NCI-H1105 treated with DMSO at 0.1 percent for 48 hours (cell line): ENCODE measurements at places on chromosomes 13 and 19.

DNA sequence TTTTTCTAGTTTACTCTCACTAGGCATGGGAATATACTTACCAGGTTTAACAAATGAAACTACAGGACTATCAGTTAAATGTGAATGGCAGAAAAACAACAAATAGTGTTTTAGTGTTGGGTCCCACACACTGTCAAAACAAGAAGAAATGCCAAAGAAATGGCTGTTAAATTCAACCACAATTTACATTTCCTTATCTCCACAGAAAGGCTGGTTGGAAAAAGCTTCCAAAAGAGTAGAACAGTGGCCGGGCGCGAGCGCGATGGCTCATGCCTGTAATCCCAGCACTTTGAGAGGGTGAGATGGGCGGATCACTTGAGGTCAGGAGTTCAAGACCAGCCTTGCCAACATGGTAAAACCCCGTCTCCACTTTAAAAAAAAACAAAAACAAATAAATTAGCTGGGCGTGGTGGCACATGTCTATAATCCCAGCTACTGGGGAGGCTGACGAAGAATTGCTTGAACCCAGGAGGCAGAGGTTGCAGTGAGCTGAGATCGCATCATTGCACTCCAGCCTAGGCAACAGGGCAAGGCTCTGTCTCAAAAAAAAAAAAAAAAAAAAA lies 66.5 kb downstream of the SERP2 start:
- DNase-seq: no peak

GRCh38 chr13:26323127-26323526 lies 69.2 kb downstream of the CDK8 start:
- no peak for DNase-seq

GRCh38 chr13:45792827-45793303 lies 58.7 kb downstream of the SIAH3 start:
- no peak for DNase-seq

DNA sequence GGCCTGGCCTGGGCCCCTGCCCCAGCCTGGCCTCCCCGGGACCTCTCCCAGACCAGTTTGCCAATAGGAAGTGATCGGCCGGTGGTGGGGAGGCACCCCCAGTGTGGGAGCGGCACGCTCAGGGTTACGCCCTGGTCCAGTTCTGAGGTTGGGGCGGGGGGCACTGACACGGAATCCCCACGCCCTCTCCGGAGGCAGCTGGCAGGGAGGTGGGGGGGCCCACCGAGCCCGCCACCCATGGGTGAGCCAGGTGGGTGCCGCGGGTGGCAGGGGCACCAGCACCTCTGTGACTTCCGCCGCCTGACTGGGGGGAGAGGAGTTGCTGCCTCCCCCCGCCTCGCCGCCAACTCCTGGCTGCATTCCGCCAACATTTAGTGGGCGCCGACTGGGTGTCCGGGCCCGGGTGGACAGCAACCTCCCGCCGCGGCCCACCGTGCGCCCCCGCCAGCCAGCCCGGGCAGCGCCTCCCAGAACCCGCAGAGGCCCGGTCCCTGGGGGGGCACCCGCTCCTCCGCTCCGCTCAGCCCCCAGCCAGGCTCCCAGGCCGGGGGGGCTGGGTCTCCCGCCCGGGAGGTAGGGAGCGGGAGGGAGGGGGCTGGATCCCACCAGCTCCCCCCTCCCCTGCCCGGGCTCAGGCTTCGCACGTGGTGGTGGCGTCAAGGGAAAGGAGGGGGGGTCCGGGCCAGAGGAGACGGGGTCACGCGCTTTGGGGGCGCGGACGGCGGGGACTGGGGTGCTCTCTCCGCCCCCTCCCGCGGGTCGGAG lies 2.0 kb downstream of the ZBTB7A start:
- DNase-seq: no peak

- DNase-seq: no peak
Measured at GRCh38 chr13:25215253-25215575, 43.1 kb upstream of the AMER2 start.

DNA sequence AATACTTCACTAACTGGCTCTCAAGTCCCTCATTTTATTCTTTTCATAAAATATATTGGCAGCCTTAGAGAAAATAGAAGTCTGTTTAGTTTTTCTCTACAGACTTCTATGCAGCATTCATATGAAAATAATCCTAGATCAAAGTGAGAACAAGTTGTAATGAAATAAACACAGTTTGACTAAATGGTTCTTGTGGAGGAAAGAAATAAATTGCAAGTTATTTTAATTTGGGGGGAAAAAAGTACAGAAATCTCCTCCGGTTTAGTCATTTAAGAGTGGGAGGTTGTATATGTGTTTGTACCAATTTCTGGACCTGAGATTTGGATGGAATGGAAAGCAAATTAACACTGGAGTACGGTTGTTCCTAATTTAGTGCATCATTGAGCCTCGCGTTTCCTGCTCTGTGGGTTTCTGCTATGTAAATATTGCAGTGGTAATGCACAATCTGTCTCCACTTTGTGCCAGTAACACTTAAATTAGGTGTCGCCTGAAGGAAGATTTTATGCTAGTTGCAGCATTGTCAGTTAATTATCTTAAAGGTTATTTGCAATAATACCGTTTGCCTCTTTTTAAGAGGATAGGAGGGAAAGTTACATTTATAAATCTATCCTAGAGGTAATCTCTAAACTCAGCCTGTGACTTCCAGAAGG lies 100.2 kb downstream of the ZIC5 start:
- peak; percentile 43 for DNase-seq

- no peak for DNase-seq
Measured at GRCh38 chr19:51701468-51702100, 8.5 kb downstream of the SPACA6 start.

DNA sequence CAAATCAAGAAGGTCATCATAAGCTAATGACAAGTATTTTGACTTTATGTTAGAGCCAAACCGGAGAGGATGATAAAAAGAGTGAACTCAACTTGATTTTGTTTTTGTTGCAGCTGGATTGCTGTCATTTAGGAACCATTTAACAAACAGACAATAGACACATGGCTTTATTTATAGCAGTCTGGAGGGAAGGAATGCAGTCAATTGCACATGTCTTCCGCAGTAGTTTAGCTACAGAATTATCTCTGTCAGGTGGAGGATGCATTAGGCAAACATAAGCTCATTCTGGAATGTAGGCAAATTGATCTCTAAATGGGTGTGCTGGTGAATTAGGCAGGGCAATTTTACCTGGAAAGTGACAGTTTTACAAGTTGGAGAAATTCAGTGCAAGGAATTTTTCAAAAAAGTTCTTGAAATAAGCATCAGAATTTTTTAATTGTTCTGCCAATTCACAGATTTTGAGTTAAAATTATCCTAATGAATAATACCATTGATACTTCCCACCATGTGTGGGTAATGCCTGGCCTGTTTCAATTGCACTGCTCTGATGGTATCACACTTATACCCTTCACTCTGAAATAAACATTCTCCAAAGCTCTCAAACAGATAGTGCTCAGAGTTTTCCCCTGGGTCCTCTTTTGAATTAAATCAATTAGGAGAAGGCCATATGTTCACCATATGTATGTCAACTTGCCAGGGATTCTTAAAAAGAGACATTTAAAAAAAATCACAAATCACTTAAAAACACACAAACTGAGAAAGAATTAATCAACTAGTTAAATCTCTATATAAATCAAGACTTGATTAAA lies 318.3 kb downstream of the NDFIP2 start:
- no peak for DNase-seq

DNA sequence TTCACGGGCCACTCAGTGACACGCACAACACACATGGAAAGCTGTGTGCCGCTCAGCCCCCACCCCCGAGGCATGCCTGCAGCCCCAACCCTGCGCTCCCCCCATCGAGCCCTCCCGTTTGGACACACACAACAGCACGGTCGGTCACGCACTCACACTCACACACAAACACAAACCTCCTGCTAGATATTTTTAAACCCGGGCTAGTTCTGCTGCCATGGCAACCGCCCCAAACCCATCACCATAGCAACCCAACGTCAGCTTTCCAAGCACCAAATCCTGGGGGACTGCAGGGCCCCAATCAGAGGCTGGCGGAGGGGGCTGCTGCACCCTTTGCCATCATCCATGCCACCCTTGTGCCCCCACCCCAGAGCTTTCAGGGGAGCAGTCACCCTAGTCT lies 2.5 kb upstream of the NOVA2 start:
- no peak for DNase-seq

DNA sequence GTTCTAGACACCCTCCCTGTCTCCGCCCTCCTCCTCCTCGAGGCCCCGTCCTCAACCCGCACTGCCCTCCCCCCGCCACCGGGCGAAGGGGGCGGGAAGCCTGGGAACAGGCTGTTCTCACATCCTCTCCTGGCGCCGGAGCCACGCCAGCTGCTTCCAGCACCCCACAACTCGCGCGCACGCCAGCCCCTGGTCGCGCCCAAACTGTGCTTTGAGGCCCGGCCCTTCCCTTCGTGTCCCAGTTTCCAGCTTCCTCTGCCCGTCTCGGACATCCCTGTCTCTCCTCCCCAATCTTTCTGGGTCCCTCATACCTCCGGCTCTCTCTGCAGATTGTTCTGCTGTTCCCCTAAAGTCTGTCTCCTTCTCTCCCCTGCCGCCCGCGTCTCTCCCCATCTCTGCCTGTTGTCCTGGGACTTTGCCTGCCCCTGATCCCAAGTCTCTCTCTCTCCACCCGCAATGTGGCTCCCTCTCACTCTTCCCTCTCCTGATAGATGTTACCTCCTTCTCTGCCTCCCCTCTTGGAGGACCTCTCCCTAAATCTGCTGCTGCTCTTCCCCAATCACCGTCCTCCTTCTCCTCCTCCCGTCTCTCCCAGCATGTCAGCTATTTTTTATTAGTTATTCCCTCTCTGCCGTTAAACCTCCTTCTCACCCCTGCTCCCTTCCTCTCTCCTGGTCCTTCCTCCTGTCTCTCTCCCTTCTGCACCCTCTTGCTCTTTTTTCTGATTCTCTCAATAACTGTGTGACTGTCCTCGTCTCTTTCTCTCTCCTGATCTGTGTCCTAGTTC lies 14.2 kb downstream of the DPF1 start:
- DNase-seq: peak; percentile 61

GRCh38 chr13:94090773-94091480 lies 388.6 kb downstream of the DCT start:
- no peak for DNase-seq

GRCh38 chr19:6472713-6473112 lies 8.6 kb downstream of the CRB3 start:
- DNase-seq: no peak

GRCh38 chr19:23283925-23284324 lies 33.7 kb upstream of the ZNF724 start:
- DNase-seq: no peak

- no peak for DNase-seq
Measured at GRCh38 chr13:27298849-27299248, 28.2 kb downstream of the RASL11A start.

DNA sequence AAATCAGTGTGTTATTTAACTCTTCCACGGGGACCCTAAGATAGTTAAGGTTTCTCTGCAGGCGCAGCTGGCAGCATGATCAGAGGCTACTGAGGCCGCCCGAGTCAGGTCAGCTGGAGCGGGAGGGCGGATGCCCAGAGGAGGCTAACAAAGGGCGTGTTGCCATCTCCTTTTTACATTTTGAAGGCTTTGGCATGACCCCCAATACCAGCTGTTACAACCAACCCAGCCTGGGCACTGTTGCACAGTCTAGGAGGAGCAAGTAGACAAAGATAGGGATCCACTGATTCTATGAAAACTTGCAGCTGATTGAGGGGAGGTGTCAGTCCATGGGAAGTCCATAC lies 15.7 kb downstream of the COL4A2 start:
- no peak for DNase-seq

DNA sequence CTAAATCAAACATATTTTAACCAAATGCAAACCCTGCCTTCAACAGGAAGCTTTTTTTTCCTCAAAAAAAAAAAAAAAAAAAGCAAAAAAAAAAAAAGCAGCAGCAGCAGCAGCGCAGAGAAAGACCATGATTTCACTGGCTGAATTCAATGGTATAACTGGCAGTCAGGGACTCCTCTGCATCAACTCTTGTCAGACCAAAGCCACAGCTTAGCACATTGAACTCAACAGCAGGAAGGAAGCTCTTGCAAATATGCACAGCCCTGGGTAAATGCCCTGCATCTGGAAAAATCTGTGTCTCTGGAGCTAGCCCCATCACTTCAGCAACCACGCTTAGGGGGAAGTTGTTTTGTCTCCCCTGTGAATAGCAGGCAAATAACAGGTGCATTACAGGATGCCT lies 17.6 kb upstream of the DHRS12 start:
- no peak for DNase-seq

DNA sequence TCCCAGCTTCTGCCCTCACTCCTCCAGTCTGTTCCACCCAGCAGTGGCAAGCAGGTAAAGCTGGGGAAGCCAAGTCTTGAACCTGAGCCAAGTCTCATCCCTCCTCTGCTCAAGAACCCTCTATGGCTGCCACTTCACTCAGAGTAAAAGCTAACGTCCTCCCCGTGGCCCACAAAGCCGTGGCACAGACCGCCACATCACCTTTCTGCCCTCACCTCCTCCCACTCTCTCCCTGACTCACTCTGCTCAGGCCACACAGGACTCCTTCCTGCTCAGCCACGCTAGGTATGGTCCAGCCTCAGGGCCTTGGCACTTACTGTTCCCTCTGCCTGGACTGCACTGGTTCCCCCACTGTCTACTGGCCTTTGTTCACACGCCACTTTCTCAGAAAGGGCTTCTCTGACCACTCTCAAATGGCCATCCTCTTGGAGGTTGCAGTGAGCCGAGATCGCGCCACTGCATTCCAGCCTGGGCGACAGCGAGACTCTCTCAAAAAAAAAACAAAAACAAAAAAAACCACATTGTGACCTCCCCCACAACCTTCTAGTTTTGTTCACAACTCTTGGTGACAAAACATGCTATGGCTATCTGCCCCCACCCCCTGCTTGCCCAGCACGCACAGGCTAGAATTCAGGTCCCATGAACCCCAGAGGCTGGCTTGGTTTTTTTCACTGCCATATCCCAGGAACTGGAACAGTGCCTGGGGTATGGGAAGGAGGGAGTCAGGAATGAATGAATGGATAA lies 15.8 kb downstream of the NDUFB7 start:
- DNase-seq: no peak

GRCh38 chr19:38632476-38633213 lies 13.7 kb downstream of the EIF3K start:
- no peak for DNase-seq

GRCh38 chr13:29428310-29429181 lies 166.9 kb downstream of the SLC7A1 start:
- DNase-seq: peak; percentile 43

GRCh38 chr13:103386341-103386740 lies 320.1 kb upstream of the SLC10A2 start:
- DNase-seq: no peak

DNA sequence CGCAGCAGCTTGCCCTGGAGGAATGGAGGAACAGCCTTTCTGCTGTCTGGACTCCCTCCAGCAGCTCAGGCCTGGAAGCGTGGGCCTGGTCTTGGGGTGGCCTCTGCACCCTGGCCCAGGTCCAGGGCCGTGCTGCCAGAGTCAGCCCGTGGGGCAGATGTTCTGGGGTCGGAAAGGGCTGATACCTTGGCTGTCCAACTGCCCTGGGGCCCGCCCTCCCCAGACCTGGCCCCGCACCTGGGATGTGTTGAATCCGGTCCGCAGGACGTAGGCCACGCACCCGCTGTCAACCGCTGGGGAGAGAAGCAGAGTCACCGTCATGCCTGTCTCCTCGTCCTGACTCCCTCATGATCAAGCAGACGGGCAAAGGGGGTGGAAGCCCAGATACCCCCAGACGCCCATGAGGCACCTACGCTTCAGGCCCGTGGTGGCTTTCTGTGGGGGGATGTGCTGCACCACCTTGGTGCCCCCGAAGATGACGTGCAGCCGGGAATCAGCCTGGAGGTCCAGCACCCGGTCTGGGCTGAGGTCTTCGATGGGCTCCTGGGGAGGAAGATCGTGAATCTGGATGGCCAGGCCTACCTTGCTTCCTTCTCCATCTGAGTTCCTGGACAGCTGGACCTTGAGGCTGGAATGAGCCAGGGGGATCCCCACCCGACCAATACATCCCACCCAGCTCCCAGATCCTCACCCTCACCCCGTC lies 7.7 kb downstream of the ATP13A1 start:
- DNase-seq: no peak

- no peak for DNase-seq
Measured at GRCh38 chr19:34075661-34076091, 96.6 kb upstream of the LSM14A start.
